Left forelimb (tissue), 1 donor: ENCODE measurements at places on chromosomes 1 and 21.

- no peak for DNase-seq
Measured at GRCh38 chr1:105608713-105609112, 1447.8 kb upstream of the PRMT6 start.

- DNase-seq: no peak
Measured at GRCh38 chr1:217369996-217370551, 260.8 kb downstream of the GPATCH2 start.

- DNase-seq: peak; percentile 84
Measured at GRCh38 chr21:38985568-38986378, 180.0 kb downstream of the ETS2 start.

GRCh38 chr1:1122981-1123480 lies 7.1 kb upstream of the C1orf159 start:
- DNase-seq: no peak

GRCh38 chr1:233355841-233356704 lies 28.5 kb downstream of the MAP3K21 start:
- no peak for DNase-seq

DNA sequence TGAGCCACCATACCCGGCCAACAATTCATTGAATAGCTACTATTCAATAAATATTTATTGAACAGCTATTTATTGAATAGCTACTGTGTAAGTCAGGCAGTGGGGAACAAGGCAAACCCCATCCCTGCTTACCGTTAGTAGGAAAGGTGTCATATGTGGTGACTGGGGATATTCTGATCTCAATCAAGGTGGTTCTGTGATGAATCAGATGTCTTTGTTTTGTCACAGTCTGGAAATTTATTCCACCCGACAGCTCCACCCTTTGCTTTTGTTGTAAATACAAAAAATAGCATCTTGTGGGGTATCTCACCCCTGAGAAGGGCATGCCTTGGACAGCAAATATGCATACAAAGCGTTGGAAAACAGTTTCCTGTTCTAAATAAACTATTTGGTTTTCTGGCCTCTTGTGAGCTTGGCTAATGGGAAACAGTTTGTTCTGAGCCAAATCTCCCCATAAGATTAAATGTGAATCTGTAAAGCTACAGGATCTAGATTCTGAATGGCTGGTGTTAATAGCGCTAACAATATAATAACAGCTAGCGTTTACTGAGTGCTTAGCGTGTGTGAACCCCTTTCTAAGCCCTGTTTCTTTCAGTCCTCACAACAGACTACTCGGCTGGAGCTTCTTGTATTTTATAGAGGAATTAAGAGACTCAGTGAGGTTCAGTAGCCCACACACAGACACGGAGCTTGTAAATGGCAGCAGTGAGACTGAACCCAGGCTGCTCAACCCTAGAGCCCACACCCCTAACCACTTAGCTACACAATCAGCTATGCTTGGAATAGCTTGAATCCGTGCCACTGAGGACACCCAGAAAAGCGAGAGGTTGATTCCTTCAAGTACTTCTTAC lies 5.5 kb downstream of the PDPN start:
- DNase-seq: no peak

DNA sequence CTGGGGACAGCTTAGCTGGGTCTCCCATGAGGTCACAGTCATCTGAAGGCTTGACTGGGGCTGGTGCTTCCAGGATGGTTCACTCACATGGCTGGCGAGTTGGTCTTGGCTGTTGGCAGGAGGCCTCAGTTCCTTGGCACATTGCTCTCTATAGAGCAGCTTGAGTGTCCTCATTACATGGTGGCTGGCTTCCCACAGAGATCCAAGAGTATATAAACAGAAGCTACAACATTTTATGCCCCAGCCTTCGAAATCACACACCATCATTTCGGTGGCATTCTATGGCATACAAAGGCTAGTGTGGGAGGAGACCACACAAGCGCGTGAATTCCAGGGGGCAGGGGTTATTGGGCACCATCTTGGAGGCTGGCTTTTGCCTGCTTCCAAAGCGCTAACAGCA lies 63.0 kb downstream of the ALPL start:
- DNase-seq: no peak

GRCh38 chr1:9861360-9861759 lies 37.6 kb upstream of the CLSTN1 start:
- no peak for DNase-seq

DNA sequence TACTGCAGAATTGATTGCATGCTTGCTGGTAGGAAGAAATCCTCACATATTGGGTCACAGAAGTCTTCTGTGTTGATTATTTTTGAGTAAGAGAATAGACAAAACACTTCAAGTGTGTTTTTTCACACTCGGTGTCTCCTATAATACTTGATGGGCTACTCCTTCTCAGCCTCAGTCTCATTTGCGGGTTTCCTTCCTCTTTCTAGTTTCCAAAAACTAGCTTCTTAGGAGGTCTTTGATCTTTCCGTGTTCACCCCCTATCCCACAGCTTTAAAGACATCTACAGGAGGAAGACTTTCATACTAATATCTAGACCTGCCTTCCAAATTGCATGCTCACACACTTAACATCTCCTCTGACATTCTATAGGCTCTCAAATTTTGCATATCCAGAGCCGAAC lies 40.7 kb upstream of the NTPCR start:
- DNase-seq: no peak

- no peak for DNase-seq
Measured at GRCh38 chr1:39170731-39171667, 33.5 kb upstream of the MACF1 start.

DNA sequence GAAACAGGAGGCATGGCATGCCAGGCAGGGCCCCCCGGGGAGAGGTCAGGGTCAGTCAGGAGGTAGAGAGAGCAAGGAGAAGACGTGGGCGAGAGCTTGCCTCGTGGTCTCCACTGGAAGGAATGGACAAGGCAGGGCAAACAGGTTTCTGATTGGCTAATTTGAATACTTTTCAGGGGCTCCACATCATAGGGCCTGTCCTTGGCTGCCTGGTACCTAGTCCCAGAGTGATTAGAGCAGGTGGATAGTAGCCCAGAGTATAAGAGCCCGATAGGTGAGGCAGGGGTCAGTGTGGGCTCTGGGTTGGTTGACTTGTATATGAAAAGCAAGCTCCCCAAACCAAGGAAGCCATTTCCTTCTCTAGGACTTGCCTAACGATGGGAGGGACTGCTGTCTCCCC lies 178.6 kb downstream of the ZP4 start:
- DNase-seq: no peak

GRCh38 chr1:183757061-183757460 lies 47.9 kb upstream of the RGL1 start:
- no peak for DNase-seq

GRCh38 chr1:71785000-71785399 lies 497.3 kb downstream of the NEGR1 start:
- no peak for DNase-seq

DNA sequence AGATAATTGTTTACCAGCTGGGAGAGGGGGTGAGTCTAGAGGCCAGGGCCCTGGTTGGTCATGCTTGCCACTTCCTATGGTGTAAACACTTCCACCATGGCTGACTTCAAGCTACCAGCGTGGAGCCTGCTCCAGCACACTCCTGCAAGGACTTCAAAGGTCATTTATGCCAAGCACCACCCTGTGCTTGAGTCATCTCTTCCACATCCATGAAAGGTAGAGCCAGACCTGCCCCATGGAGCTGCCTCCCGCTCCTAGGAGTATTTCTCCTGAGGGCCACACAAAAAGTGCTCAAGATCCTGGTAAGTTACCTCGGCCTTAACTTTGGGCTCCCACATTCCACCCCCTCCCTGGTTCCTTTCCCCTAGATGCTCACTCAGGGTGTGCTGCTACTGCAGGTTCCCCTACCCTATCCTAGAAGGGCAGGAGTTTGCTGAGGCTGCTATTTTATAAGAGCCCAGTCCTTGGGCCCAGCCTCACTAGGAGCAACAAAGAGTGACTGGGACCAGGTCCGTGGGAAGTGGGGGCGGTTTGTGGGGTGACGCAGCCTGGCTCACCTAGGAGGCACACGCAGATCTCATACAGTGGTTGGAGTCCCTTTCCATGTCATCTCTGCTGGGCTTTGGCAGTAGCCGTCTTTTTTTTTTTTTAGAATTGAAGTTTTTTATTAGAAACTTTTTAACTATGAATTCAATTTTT lies 2.4 kb downstream of the RAB7B start:
- DNase-seq: no peak

GRCh38 chr1:152933196-152933595 lies 13.8 kb upstream of the SPRR5 start:
- no peak for DNase-seq
